ENCODE measurements at places on chromosomes 1 and 21. TPM values are rescaled to one million over a fixed set of nuclear protein-coding genes. Genes with fewer than 3 reads are reported as not detected.
A peak's percentile ranks its signal among the peaks of the same experiment; 100 is the strongest.

- peak; percentile 11 for DNase-seq
These were observed 371.2 kb downstream of the NPHP4 start for GRCh38 chr1:5620997-5621396.

- no peak for DNase-seq
These were observed 7.8 kb downstream of the HSPA6 start for GRCh38 chr1:161531986-161532643.

Gene NUP210L
- not detected for total RNA-seq

DNA sequence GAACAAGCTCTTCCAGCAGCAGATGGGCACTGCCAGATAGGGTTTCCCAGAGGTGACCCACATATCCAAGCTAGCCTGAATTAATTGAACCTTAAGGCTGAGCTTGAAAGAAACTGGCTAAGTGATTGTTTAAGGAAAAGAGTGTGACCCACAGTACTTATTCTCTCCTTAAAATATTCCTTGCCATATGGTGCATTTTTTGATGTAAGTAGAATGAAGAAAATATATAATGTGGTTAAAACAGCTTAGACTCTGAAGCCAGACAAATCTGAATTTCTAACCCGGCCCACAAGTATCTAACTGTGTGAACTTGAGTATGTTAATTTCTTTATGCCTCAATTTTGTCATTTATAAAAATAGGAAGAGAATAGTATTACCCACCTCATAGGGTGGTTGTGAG lies 4.9 kb downstream of the PPP1R8 start:
- no peak for DNase-seq

- DNase-seq: no peak
These were observed 158.9 kb downstream of the KCNK2 start for GRCh38 chr1:215241451-215241850.

- peak; percentile 78 for DNase-seq
These were observed 26.9 kb upstream of the LBR start for GRCh38 chr1:225454733-225455132.

All from HT-29 (cell line).